ENCODE measurements at places on chromosomes 16 and 17.

GRCh38 chr17:32341141-32341856 is 674 bp downstream of the C17orf75 start:
- ATAC-seq = peak; percentile 31

DNA sequence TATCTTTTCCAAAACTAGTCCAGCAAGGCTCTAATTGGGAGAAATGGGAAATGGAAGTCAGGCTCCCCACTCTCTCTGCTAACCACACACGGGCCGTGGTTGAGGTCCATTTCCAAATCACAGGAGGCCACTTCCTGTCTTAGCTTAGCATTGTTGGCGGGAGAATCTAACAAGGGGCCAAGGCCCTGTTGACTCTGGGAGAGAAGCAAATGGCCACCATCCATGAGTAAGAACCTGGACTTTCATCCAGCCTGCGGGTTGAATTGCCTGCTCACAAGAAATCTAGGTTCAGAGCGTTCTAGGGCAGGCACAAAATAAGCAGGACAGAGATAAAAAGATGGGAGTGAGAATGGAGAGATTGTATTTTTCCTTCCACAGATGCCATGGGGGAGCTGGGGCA is 5.7 kb downstream of the FAM20A start:
- no peak for ATAC-seq

DNA sequence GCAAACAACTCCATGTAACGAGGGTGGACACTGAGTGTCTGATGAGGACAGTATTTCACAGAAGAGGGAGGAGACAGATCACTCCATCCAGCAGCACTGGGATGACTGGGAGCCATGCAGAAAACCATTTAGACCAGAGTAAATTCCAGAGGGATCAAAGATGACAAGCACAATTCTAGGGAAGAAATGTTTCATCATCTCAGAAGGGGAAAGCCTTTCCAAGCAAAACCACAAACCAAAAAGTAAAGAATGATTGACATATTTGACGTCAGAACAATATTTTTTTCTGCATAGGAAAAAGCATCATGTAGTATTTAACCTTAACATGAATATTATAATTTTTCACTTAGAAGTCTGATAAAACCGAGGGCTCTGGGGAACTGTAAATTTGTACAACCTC is 4.8 kb downstream of the DNASE1 start:
- no peak for ATAC-seq

- ATAC-seq = no peak
Measured at GRCh38 chr17:66675991-66676371, 158.9 kb upstream of the CACNG5 start.

GRCh38 chr16:5026664-5027063 is 7.1 kb downstream of the NAGPA start:
- no peak for ATAC-seq

DNA sequence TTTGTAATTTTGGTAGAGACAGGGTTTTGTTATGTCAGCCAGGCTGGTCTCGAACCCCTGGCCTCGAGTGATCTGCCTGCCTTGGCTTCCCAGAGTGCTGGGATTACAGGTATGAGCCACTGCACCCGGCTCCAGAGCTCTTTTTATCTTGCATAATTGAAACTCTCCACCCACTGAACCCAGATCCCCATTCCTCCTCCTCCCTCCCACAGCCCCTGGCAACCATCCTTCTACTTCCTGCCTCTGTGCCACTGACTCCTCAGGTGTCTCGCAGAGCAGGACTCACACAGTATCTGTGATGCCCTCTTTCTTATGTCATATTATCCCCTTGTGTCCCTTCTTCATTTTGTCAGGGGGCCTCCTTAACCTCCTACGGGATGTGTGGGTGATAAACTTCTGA is 340.7 kb downstream of the SLC39A11 start:
- ATAC-seq = no peak

GRCh38 chr16:57689762-57690558 is 4.6 kb upstream of the DRC7 start:
- no peak for ATAC-seq

DNA sequence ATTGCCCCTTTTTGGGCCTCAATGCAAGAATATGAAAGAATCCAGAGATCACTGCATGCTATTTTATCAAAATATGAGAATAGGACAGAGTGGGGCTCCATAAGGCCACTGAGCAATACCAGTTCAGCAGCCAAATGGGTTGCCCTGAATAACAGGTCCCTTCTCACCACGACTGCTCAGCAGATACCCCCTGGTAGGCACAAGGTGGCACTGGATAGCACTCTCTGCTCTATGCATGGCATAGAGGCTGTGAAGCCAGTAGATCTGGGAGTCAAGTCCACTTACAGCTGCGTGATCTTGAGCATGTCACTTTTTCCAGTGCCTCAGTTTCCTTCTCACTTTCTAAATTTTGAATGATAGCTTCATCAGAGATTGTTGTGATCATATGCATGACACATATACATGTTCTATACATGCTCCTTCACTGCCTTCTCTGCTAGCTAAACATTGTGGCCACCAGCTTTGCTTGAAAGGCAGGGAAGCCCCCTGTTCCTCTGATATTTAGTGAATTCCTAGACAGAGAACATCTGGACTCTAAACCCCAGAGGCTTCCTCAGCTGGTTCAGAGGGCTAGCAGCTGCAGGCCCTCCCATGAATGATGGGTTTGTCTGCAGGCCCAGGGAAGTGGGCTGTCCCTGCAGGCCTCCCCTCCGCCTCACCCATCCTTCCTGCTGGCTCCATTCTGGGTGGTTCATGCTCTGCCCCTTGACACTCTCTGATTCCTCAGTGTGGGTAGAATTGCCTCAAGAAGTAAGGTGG is 84.9 kb upstream of the ASIC2 start:
- ATAC-seq = no peak

DNA sequence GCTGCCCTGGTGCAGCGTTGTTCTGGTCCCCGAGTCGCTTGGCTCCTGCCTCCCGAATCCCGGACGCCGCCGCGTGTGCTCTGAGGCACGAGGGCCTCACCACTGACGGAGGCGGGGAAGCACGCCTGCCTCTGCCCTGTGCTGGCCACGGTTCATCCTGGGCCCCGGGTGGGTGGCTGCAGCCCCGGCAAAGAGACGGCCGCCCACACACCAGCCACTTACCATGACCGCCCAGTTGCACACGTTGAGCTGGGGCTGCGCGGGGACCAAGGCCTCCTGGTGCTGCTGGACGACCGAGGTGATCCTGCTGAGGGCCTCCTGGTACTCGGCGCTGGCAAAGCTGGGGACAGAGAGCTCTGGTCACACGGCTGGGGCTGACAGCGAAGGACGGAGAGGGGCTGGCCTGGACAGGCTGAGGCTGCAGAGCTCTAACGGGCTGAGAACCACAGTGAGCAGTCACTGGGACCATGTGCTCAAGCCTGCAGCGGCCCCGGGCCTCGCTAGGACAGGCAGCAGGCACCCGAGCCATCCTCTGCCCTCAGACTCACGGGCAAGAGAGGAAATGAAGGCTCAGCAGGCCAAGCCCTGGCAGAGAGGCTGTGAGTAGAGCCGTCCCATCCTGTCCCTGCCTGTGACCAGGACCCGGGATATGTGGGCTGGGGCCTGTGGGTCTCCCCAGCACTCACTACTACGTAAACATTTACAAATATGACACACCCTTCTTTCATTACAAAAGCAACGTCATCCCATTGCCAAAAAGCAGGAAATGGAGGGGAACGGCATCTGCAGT is 6.3 kb upstream of the APRT start:
- no peak for ATAC-seq

- ATAC-seq = no peak
Measured at GRCh38 chr16:11379420-11379819, 34.2 kb downstream of the RMI2 start.

Measured in SK-N-SH treated with all-trans-retinoic acid at 6 μM for 48 hours (cell line).